Activated CD4-positive, CD25-positive, alpha-beta regulatory T cell treated with anti-CD3 and anti-CD28 coated beads, Interleukin-2, amount 50 U/mL, for 16 hours (primary cell): ENCODE measurements at places on chromosomes 1 and 21.

- no peak for DNase-seq
These were observed 2.4 kb upstream of the ZRANB2 start for GRCh38 chr1:71083271-71083670.

DNA sequence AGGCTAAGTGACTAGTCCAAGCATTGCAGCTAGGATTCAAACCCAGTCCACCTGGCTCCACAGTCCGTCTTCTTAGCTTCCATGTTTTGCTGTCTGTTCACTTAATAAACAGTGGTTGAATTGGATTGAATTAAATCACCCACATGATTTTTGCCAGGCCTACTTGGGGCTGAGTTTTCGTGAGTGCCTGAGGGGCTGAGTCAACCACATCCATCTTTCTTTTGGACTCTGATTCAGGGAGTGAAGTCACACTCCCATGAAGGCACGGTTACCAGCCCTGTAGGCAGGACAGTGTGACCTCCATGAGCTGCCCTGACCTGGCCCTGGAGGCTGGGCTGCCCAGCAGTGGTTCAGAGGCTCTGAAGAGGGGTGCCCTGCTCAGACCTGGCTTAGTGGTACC lies 123.7 kb downstream of the ACTL8 start:
- no peak for DNase-seq

DNA sequence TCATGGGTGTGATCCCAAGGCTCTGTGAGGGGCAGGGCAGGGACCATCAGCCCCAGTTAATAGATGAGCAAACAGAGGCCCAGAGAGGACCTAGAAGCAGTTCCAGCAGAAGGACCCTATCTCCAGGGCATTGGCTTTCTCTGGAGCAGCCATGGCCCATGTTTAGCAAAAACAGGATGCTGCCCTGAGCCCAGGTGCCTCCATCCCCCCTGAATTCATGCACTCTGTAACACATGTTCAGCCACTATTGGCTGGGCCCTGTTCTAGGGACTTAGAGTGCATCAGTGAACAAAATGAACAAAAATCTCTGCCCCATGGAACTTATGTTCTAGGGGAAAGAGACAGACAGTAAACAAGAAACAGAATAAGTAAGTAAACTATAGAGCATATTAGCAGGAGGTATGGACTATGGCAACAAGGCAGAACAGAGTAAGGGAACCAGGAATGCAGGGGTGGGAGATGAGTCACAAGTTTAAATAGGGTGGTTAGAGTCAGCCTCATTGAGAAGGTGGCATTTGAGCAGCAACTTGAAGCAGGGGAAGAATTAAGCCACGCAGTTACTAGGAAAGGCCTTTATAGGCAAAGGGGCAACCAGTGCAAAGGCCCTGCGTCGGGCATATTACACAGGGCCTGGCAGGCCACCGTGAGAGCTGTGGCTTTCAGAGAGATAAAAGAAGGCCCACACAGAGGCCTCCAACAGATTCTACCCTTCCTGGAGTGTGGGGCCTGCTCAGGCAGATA lies 185.9 kb upstream of the EDN2 start:
- no peak for DNase-seq

GRCh38 chr1:234958706-234959657 lies 169.7 kb downstream of the TOMM20 start:
- no peak for DNase-seq

GRCh38 chr1:52190500-52191252 lies 48.8 kb downstream of the ZFYVE9 start:
- DNase-seq, result no peak

- no peak for DNase-seq
These were observed 85.8 kb downstream of the GLIS1 start for GRCh38 chr1:53653200-53653575.

- no peak for DNase-seq
These were observed 127.8 kb downstream of the NRDC start for GRCh38 chr1:51750729-51751128.

- no peak for DNase-seq
These were observed at the start of gene HSD11B1 for GRCh38 chr1:209704584-209704983. TSS of gene HSD11B1 (plus strand) at chr1:209704846. CDS start at chr1:209704943, 97 bp downstream.

GRCh38 chr1:207868251-207868773 lies 42.6 kb downstream of the CD34 start:
- DNase-seq, result no peak

DNA sequence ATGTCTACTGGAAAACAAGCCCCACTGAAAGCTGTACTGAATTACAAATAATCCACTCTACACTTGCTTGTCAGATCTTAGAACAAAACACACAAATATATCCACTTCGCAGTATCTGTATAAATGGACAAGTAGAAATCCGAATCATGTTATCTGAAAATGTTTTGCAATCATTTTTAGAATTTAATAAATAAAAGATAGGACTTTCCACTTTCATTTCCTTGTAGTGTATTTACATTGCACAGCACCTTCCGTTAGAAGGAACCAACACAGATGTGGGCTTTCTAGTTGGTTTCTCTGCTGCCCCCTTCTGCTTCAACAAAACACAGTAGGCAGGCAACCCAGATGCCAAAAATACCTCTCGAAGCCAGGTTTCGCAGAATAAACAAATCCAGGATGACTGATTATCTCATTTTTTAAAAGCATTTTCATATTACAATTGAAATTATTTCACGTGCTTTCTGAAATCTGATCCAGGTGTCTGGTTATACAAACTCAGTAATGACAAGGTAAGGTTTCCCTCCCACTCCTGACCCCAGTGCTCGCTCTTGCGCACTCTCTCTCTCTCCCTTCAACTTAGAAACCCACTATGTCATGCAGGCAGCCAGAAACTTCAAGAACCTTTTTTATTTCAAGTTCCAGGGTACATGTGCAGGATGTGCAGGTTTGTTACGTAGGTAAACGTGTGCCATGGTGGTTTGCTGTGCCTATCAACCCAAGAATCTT lies 389.9 kb downstream of the SMYD3 start:
- peak; percentile 28 for DNase-seq

DNA sequence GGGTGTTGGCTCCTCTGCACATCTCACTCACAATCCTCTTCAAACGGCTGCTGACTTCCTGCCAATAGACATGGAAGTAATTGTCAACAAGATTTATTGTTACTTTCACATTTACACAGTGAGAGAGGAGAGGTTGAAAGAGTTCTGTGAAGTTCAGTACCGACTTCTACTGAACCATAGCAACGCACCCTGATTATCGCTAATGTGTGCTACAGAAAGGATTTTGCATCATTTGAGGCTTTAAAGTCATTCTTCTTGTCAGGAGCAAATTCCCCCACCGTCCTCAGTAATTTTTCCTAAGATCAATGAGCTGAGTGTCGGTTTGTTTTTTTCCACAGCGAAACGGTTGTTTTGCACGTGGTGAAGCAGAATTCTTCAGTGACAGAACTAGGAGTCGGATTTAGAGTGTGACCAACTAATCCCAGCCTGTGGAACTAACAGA lies 361.0 kb downstream of the ADGRL2 start:
- no peak for DNase-seq

DNA sequence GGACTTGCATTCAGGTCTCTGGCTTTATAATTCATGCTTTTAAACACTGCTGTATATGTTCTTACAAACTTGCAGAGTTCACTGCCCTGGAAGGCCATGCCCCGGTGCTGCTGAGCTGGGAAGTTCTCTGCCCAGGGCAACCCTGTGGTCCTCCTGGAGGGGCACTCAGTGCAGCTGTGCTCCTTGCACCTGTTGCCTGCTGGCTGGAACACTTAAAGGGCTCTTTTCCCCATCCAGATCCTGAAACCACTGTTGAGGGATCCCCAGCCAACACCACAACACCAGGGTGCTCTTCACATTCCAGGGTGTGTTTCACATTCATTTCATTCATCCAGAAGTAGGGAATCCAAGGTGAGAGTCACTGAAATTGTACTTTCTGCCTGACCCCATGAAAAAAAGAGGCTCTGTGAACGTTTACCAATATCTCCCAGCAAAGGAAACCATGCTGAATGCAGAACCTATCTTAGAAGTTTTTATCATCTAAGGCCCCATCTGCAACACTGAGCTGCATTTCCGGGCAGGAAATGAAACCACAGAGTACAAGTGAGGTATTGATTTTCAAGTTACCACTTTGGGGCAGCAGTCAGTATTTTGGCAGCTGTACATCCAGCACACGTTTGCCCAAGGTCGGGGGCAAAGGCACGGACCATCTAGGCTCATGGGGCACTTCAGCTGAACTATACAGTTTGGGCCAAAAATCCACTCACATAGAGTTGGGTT lies 16.4 kb upstream of the KIAA0040 start:
- DNase-seq, result peak; percentile 45

DNA sequence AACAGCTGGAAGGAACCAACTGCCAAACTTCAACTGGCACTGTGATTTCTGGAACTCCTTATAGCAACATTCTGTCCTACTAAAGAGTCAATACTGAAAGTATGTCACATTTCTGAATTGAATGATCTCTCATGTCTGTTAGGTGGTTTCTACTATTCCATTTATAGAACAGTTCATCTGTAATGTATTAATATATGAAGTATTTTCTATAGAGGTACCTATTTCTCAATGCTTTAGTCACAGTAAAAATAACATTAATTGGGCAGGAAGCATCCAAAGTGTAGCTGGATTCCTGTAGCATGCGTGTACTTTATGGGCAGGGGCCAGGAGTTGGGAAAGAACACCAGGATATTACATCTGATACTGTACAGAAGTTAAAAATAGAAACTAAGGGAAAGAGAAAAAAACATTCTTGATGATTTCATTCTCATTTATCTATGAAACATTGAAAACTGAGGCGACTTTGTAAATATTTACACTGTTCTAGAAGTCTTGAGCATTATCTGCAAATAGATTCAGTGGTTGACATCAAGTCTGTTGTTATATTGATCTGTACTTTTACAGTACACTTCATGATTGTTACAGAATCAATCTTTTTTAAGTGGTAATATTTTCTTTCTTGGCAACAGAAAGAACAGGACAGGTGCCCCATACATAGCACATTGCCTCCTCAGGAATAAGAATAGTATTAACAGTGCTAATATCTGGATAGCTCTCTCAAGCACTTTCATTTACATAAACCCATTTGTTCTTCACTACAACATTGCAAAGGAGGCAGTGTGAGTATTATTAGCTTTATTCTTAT lies 6.2 kb upstream of the ZNF281 start:
- no peak for DNase-seq

DNA sequence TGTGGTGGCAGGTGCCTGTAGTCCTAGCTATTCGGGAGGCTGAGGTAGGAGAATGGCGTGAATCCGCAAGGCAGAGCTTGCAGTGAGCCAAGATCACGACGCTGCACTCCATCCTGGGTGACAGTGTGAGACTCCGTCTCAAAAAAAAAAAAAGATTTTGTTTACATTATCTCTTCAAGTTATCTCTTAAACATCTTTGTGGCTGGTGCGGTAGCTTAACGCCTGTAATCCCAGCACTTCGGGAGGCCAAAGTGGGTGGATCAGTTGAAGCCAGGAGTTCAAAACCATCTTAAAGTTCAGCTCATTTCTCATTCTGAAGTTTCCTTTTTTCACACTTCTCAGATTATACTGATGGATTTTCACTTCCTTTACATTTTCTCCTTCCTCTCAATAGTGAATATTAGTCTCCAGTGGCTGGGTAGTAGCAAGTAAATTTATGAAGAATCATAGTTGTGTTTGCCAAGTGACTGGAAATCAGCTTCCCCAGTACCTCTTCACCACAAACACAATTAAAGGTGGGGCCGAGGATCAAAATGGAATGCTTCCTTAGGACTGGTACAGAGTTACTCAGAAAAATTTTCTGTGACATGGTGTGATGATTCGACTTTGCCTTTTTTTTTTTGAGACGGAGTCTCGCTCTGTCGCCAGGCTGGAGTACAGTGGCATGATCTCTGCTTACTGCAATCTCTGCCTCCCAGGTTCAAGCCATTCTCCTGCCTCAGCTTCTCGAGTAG lies 13.8 kb downstream of the PIP5K1A start:
- DNase-seq, result no peak

GRCh38 chr1:115797486-115797885 lies 29.0 kb upstream of the CASQ2 start:
- no peak for DNase-seq

DNA sequence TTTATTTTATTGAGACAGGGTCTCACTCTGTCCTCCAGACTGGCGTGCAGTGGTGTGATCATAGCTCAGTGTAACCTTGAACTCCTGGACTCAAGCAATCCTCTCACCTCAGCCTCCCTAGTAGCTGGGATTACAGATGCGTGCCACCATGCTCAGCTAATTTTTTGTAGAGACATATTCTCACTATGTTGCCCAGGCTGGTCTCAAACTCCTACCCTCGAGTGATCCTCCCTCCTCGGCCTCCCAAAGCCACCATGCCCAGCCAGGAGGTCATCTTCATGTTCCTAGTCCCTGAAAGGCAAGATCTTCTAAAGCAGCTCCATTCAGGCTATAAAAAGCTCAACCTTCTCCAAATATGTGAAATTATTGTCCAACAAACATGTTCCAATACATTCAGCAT lies 53.9 kb downstream of the TOR1AIP2 start:
- DNase-seq, result no peak

DNA sequence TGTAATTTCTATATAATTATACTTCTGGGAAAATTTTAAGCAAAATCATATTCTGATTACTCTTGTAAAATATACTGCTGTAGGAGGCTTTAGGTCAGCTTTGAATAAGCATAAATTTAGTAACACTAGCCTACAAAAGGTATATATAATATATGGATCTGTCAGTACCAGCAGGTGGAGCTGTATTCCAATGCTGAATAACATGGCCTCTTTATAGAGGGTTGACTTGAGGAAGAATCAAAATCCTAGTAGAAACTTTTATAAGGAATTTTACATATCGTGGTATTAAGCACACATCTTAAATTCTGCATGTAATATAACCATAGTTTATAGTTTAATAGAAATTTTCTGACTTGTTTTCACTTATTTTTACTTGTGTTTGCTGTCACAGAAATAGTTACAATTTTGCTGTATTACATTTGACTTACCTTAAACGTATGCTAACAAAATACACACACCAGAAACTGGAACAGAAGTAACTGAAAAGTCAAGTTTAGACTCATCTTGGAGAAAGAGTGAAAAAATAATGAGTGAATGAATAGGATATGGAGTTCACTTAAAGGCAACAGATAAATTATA lies 79.3 kb downstream of the HMCN1 start:
- no peak for DNase-seq

DNA sequence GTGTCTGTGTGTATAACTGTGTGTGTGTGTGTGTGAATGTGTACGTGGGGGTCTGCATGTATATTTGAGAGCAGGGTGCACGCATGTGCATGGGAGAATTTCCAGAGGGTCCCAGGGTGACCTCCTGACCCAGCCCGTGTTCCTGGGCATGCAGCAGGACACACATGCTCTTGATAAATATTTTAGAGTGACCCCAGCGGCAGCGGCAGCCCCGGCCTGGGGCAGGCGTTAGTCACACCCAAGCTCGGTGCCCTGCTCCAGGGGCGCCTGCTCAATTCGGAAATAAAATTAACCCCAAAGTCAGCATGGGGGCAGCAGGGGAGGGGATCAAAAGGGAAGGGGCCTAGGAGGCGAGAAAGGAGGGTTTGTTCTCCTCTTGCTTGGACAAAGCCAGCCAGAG lies 107.5 kb downstream of the PAX7 start:
- no peak for DNase-seq

DNA sequence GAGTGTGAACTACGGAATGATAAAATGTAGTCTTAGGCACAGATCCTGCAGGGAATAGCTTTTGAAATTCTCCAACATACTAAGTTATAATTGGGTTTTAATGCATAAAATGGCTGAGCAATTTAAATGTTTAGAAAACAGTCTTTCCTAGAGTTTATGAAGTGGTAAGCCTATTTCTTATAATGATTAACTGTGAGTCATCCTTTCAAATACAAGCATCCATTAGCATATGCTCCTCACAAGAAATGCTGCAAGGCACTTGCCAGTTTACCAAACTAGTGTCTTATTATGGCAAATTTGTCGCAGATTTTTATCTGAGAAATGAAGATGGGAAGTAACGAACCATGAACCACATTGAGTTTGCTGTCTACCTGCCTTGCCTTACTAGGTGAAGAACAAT lies 101.3 kb upstream of the ESRRG start:
- no peak for DNase-seq

- DNase-seq, result no peak
These were observed 128.0 kb upstream of the IRF2BP2 start for GRCh38 chr1:234737967-234738314.
